Activated CD8-positive, alpha-beta memory T cell treated with anti-CD3 and anti-CD28 coated beads for 1 hour (primary cell): ENCODE measurements at places on chromosomes 6 and 20.

DNA sequence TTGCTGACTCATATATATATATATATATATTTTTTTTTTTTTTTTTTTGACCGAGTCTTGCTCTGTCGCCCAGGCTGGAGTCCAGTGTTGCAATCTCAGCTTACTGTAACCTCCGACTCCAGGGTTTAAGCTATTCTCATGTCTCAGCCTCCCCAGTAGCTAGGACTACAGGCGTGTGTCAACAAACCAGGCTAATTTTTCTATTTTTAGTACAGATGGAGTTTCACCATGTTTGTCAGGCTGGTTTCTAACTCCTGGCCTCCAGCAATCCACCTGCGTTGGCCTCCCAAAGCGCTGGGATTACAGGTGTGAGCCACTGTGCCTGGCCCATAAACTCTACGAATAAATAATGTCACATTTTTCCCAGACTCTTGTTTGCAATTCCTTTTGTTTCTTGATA lies 4.8 kb downstream of the LRP11 start:
- no peak for DNase-seq

DNA sequence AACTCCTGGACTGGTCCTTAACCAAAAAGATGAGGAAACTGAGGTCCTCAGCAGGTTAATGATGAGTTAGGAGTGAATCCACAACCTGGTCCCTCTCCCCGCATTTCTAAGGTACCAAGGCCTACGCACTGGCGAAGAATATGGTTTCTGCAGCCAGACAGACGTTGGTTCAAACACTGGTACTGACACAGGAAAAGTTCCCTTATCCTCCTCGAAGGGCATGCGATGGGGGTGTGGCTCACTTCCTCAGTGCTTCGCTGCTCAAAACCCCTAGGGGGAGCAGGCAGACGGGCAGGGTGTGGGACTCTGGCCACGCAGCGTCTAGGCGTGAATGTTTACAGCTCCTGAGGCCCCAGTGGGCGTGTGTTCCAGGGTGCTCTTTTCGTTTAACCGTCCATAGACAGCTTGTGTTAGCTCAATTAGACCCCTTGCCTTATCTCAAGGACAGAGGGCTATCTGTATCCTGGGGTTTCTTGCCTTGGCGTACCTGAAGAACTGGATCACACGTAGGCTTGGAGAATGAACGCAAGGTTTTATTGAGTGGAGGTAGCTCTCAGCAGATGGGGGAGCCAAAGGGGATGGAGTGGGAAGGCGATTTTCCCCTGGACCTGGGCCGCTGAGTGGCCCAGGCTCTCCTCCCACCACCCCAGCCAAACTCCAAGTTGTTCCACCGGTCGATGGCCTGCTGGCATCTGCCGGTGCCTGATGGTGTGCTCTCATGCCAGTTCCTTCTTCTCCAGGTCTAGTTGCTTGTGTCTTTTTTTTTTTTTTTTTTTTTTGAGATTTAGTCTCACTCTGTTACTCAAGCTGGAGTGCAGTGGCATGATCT lies 31.8 kb upstream of the PTPN1 start:
- peak; percentile 29 for DNase-seq

- no peak for DNase-seq
Measured at GRCh38 chr6:106141441-106142237, 55.5 kb downstream of the PRDM1 start.

- DNase-seq = no peak
Measured at GRCh38 chr20:39249798-39250197, 287.7 kb downstream of the DHX35 start.

GRCh38 chr6:30007132-30007764 lies 53.8 kb upstream of the POLR1H start:
- no peak for DNase-seq

DNA sequence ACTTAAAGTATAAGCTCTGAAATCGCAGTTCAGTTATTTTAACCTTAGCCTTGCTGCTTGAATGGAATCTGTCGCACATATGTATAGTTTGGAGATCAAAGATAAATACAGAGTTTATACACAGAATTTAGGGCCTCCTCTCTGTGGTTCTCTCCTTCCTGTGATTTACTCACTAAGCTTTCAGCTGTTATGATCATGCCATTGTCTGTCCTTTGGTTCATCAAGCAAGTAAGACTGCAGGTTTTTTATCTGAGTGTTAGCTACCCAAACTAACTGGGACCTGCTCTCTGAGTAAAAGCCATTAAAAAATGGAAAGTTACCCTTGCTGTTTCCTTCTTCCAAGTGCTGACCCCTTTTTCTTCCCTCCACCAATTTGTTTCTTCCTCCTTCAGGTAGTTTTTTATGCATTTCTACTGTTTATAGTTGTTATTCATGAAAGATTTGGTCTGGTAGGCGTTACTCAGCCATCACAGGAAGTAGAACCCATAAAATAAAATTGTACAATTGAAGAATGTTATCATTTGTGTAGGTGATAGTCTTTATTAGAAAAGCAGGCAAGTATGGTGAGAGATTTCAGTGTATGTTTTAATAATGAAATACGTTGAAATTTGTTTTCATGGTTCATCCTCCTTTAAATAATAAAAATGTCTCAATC lies 33.7 kb upstream of the SUMO4 start:
- no peak for DNase-seq

- DNase-seq = no peak
Measured at GRCh38 chr20:54017846-54018245, 52.5 kb downstream of the BCAS1 start.

DNA sequence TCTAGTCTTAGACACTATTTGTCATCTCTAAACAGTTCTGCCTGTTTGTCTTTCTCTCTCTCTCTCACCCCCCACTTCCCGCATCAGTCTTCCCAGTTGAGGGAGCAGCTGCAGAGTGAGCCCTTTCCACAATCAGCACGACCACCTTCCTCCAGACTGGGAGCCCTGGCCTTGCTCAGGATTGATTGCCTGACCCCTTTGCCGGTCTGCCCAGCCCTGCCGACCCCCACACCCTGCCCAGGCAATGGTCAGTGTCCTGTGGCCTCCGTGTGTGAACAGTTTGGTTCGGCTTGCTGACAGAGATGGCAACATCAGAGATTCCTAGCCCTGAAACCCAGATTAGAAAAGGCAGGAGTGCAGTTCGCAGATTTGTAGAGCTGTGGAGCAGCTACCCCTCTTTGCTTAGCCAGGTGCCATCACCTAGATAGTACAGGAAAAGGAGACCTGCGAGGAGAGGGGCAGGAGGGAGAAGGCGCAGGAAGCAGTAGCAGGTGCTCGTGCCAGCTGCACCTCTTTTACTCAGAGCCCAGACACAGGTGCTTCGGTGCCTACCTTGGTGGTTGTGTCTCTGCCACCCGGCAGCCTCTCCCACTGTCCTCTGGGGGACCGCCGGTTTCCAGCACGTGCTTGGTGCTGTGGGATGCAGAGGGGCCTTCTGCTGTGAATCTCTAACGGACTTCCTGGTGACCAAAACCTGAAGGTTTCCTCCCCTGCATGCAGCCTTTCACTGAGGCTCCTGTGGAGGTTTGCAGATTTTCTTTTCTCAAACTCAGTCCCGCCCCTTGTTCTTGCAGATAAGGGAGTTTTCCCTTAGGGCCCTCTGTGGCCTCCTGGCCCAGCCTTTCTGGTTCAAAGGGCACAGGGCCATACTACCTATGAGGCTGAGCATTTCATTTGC lies 92.4 kb downstream of the SCML4 start:
- no peak for DNase-seq

DNA sequence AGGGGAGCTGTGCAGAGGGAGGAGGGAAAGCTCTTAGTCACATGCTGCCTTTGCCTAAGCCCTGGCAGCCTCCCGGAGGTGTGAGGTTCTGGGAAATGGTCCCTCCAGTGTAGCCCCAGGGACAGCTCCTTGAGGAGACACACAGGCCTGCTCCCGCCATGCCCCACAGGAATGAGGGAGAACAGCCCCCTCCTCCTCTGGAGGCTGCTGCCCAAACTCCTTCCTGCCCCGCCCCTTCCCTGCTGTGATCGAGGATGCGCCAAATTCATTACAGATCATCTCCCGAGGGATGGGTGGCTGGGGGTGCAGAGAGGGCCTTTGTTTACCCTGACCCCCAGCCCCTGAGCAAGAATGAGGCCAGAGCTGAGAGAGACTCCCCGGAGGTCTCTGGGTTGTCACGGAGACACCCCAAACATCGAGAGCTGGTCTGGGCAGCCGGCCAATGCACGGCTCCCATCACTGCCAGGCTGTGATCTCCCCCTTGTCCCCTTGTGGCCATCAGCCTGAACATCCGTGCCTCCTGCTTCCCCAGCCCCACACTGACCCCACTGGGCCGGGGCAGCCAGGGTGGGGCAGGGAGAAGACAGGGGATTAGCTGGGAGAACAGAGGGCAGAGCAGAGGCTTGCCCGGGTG lies 8.4 kb downstream of the CYP21A2 start:
- no peak for DNase-seq

DNA sequence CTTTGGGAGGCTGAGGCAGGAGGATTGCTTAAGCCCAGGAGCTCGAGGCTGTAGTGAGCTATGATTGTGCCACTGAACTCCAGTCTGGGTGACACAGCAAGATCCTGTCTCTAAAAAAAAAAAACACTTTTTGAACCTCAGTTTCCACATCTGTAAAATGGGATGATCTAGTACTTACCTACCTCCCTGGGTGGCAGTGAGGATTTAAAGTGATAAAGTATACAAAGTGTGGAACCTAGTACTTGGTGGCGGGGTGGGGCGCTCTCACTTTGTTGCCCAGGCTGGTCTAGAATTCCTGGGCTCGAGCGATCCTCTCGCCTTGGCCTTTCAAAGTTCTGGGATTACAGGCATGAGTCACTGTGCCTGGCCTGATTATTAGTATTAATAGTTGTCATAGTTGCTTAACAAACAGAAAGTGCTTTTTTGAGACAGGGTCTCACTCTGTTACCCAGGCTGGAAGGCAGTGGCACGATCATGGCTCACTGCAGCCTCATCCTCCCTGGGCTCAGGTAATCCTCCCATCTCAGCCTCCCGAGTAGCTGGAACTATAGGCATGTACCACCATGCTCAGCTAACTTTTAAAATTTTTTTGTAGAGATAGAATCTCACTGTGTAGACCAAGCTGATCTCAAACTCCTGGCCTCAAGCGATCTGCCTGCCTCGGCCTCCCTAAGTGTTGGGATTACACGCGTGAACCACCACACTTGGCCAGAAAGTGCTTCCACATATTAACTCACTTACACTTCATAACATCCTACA lies 7.0 kb upstream of the PLTP start:
- DNase-seq = no peak

DNA sequence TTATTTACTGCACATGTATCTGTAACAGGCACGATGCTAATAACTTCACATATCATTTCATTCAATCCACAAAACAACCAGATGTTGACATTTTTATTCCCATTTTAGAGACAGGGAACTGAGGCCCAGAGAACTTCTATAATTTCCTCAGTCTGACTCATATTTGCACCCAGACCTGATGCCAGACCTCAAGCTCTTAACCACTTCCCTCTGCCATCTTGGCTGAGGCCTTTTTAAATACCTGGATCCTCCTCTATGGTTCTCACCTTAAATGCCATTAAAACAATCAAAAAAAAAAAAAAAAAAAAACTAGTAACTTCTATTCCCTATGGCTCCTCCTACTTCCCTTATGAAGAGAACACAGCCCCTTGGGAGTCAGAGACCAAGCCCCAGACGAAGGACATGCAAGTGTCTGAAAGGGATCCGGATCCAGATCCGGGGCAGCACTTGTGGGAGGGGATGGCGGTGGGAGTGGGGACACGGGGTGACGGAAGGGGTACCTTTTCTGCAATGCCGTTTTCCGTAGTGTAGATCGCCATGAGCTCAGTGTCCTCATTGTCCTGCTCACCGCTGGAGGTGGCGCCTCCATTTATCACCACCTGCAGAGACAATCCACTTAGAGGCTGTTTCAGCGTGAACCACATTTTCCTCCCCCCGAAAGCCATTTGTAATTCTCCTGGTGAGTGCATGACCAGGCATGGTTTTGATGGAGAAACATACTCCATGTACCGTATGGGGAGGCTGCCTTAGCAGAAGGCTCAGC lies 88.7 kb downstream of the SLC23A2 start:
- DNase-seq = no peak

DNA sequence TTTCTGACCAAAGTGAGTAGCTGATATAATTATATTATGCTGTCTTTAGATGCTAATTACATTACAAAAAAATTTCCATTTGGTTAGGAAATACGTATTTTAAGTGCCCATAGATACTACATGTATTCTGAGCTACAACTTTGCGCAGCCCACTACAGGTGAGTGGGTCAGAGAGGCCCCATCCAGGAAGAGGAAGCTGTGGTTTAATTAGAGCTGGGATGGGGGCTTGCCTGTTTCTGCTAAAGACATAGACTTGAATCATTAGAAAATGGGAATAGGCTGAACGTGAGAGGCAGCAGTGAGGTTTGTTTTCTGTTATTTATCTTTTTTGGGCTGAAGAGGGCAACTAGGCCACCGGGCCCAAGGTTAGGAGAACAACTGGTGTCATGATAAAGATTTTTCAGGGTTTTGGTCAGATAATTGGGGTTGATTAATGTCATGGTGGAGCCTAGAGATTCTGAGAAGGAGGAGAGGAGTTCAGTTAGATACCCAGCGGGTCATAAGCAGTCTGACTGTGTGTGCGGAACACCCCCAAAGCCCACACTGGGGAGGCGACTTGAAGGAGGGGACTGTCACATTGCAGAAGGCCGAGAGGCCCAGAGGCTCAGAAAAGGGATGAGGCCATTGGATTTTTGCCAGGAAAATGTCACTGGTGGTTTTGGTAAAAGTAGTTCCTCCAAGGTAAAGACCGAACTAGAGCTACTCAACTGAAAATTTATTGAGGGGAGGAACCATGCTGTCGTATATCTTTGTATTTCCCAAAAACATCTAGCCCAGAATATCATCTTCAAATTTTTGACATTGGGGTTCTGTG lies 14.5 kb upstream of the IRF4 start:
- no peak for DNase-seq

- DNase-seq = no peak
Measured at GRCh38 chr20:62349556-62350097, 17.5 kb downstream of the LAMA5 start.

DNA sequence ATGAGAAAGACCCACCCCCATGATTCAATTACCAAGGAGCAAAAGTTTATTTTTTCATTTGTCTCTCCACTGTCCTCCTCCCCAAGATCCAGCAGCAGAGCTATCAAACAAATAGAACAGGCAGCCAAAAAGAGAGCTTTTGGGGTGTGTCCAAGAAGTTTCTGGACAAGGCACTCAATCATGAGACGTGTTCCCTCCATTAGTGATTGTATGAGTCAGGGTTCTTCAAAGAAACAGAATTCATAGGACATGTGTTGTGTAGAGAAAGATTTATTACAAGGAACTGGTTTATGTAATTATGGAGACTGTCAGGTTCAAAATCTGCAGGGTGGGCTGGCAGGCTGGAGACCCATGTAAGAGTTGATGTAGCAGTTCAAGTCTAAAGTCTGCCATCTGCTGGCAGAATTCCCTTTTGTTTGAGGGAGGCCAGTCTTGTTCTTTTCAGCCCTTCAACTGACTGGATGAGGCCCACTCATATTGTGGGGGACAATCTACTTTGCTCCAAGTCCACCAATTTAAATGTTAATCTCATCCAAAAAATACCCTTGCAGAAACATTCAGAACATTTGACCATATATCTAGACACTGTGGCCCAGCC lies 248.1 kb upstream of the OPRM1 start:
- DNase-seq = no peak

DNA sequence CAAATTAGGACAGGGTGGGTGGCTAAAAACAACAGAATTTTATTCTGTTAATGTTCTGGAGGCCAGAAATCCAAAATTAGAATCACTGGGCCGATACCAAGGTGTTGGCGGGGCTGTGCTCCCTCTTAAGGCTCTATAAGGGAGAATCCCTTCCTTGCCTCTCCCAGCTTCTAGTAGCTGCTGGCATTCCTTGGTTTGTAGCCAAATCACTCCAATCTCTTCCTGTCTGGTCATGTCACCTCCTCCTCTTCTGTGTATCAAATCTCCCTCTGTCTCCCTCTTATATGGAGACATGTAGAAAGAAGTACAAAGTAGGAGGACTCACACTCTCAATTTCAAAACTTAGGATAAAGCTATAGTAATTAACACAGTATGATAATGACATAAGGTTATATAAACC lies 102.9 kb upstream of the SIRPA start:
- no peak for DNase-seq
